ENCODE measurements at places on chromosomes 4 and X.

DNA sequence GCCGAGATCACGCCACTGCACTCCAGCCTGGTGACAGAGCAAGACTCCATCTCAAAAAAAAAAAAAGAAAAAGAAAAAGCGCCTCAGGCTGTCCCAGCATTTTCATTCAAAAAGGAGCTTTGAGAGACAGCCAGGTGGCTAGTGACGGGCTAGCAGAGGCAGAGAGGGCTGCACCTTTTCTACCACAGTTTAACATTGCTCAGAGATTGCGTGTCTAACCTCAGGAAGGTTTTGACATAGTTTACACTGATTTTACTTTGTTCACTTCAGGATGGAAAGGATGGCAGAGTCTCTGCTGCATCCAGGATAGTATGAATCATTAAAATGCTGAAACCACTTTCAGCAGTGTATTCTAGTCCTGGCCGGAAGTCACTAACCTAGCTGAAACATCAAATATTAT, 28.1 kb downstream of the ZFP42 start:
- DNase-seq: no peak

DNA sequence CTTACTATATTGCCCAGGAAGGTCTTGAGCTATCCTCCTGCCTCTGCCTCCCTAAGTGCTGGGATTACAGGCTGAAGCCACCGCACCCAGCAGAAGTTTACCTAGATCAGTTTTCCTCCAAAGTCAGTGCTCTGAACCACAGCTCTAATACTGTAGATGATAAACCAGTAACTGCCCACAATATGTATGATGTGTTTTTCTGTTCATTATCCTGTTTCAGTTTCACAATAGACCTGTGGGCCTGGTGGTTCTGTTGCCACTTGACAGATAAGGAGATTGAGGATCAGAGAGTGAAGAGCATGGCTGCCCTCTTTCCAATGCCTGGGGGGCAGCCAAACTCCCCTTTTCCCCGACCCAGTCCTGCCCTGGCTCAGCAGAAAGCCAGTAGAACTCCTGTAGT, 87.0 kb downstream of the EFNB1 start:
- no peak for DNase-seq

DNA sequence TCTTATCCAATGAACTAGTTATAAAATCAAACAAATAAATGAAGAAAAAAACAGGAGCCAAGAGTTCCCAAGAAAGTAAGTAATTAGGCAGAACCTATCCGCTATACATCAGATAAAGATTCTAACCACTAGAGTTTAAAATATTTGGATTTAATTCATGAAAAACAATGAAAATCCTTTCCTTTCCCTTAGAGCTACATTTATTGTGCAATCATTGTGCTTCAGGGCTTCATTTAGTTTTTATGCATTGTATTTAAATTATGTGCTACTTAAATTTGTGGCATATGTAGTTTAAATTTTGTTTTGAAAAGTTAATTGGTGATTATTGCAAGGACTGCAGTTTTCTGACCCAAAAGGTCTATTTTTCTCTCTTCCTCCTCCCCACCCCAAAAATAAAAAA, 17.9 kb downstream of the GNRHR start:
- no peak for DNase-seq

GRCh38 chr4:2104556-2105345, 45.6 kb downstream of the NAT8L start:
- DNase-seq: no peak

DNA sequence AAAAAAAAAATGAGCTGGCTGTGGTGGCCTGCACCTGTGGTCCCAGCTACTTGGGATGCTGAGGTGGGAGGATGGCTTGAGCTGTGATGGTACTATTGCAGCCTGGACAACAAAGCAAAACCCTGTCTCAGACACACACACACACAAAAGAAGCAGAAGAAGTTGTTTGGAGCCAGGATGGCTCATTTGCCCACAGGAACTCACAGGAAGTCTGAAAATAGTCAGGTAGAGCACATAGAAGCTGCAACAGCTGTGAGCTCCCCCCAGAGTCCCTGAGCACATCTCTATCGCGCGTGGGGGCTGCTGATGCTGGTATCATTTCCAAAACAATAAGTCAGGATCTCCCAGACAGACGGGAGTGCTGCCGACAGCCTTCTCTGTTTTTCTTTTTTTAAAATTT, 13.4 kb upstream of the DHRSX start:
- DNase-seq: no peak

Measured in aorta (tissue), 5 donors.